Jurkat, Clone E6-1 (cell line): ENCODE measurements at places on chromosomes 7 and 10.
A peak's percentile ranks its signal among the peaks of the same experiment; 100 is the strongest.

DNA sequence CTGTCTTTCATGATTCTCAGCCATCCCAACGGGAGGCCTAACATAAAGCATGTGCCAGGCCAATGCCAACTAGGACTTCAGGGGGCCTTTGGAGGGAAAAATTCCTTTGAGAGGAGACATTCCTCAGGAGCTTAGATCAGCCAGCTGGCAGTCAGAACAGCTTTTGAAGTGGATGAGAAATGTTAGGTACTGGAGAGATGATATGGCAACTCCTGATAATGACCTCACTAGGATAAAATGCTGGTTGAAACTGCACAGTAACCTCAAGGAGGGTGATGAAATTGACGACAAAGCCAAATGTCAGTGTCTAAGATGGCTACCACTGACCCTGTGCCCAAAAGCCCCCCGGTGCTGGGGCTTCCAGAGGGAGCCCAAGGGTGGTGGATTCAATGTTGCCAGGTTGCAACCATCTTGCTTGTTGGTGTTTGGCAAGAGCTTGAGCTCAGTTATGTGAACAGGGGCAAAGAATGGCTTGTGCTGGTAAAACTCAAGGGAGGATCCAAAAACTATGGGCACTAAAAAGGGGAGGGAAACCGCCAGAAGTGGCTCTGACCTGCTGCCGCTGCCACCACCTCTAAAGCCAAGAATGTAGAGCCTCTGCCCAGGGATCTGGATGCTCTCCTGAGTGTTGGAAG is 121.2 kb downstream of the UBE2H start:
- DNase-seq, result no peak

GRCh38 chr7:141416650-141417270 is 134.4 kb upstream of the AGK start:
- no peak for DNase-seq

GRCh38 chr7:117124591-117125220 is 171.4 kb downstream of the ST7 start:
- no peak for DNase-seq

DNA sequence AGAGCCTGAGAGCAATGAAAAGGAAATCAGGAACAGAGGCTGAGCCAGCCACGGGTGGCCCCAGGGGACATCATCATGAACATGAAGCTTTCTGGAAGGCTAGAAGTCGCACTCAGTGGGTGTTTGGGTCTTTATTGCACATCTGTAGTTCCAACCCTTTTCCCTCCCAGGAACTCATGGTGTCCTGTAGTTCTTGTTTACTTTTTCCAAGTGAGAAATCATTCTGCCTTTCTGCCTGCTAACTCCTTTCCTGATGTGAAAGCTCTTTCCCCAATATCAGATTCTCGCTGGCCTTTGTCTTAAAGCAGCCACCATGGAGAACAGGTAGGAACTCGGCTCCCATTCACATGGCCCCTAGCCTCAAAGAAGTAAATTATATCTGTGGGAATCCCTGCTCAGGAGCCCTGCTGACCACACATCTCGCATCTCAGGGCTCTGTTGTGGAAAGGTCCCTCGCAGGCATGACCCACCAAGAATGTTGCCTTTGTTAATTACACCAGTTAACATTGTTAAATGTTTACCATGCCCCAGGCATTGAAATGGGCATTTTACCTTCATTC is 542.7 kb downstream of the TNS3 start:
- DNase-seq, result no peak

- DNase-seq, result no peak
These were observed 246.8 kb downstream of the CELF2 start for GRCh38 chr10:11264296-11265048.

- no peak for DNase-seq
These were observed 4.3 kb downstream of the SHH start for GRCh38 chr7:155807789-155808548.

- peak; percentile 24 for DNase-seq
These were observed 45.6 kb upstream of the LRRC4 start for GRCh38 chr7:128076796-128077271.

DNA sequence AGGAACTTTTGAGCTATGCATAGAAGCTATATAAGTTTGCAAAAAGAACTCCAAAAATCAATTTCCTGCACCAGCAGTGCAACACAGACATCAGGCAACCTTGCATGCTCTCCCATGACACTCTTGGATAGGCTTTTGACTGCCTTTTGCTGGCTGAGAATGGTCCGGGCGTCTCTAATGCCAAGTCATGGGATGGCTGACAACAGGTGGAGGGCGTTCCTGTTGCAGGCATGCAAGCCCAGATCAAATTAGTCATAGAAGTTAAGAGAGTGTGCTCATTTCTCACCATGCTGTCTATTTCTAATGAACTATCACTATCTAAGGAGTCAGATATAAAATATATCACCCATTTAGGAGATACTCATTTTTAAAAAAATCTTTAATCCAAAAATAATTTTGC is 8.4 kb downstream of the PLCE1 start:
- no peak for DNase-seq

DNA sequence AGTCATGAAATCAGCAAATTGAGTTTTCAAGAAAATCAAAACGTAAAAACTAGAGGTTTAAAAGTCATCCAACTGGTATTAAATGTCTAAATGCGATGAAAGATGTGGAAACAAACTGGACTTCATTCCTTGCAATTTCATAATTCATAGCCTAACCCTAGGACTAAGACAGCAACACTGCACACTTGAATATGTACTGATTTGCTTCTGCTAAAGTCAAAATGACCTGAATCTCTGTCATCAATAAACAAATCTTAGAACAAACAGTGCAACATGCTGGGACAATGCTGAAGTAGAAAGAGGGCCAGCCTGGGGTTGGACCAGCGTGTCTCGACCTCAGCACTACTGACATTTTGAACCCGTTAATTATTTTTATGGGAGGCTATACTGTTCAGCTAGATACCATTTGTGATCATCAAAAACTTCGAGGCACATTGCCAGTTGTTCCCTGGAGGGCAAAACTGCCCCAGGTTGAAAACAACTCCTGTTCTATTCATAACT is 47.1 kb downstream of the MYOF start:
- DNase-seq, result no peak

- DNase-seq, result no peak
These were observed 90.8 kb downstream of the CREM start for GRCh38 chr10:35217455-35217854.

- DNase-seq, result no peak
These were observed 25.4 kb upstream of the GPAM start for GRCh38 chr10:112208997-112209396.

DNA sequence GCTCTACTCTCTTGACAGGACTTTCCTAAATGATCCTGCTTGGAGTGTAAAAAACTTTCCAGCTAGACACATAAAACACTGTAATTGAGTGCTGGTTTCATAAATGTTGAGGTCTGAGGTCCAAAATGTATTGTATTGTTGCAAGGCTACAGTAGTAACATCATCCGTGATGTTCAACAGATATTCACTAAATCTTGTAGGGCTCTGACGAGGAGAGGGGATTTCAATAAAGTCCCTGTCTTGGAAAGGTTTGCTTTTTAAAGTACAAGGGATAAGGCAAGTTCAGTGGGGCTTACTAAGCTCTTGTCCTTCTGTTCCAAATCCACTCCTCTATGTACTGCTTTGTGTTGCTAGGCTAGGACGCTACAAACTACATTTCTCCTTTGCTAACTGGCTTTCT is 48.9 kb downstream of the FHIP2A start:
- DNase-seq, result no peak

- no peak for DNase-seq
These were observed 37.8 kb downstream of the COBL start for GRCh38 chr7:51278797-51279196.

GRCh38 chr10:130014263-130015074 is 50.4 kb upstream of the EBF3 start:
- DNase-seq, result no peak

GRCh38 chr7:24457219-24457558 is 116.1 kb upstream of the PALS2 start:
- DNase-seq, result no peak

- no peak for DNase-seq
These were observed 19.3 kb upstream of the ZNF365 start for GRCh38 chr10:62354916-62355315.

- DNase-seq, result no peak
These were observed 30.8 kb upstream of the GPR22 start for GRCh38 chr7:107439025-107439424.

DNA sequence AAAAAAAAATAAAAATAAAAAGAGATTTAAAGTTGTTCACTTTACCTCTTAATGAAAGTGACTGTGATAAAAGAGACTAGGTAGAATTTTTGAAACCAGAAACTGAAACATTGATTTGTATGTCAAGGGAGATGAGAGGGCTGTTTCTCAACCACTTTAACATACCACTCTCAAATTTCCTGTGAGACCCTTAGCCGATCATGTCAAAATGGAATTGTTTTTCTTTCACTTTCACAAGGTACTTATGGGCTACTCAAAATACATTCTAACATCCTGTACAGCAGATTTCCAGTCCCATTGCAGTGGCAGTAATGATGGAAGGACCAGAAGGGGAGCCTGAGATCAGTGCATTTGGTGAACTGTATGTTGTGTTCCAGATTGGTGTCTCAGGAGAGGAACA is 261.2 kb downstream of the PPP1R3A start:
- no peak for DNase-seq

GRCh38 chr10:121754666-121755065 is 156.4 kb upstream of the FGFR2 start:
- no peak for DNase-seq

DNA sequence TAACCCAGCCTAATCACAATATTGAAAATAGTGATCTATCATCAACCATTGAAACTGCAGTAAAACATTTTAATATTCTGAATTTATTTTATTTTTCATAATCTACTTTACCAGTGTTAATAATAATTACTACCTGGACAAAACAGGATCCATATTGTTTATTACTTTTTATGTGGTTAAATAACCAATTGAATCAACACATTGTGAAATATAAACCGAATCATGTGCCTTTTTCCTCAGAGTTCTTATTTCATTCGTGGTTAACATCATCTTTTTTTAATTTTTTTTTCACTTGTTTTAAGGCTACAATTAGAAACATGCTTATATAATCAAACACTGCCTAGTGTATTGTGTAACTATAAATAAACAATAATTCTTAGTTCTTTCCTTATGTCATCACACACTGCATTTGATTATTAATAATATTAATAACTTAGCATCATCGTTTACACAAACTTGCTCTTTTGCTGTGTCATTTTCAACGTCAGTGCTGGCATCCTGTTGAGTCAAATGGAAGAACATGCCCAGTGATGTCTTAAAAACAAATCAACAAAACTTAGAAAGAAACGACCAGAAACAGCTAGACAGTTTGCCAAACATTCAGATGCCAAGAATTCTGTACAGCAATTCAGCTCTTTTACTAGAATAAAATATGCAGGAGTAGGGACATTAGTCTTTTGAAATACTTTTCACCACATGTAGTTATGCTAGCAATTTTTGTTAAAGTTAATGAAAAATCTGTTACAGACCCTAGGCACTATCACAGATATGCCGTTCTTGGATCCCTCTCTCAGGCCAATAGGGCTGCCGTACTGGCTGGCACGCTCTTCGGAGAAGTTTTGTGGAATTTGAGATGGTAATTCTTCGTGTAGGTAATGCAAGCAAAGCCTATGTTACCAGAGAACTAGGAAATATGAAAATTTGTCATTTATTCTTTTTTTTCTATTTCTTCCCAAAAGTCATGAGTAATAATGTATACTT is 330.4 kb upstream of the SEMA3A start:
- DNase-seq, result no peak

- no peak for DNase-seq
These were observed 335.2 kb upstream of the KCND2 start for GRCh38 chr7:119937745-119938144.

- no peak for DNase-seq
These were observed 633.9 kb upstream of the MBL2 start for GRCh38 chr10:53406532-53406931.

GRCh38 chr7:64632029-64632428 is 33.9 kb upstream of the ZNF107 start:
- no peak for DNase-seq

DNA sequence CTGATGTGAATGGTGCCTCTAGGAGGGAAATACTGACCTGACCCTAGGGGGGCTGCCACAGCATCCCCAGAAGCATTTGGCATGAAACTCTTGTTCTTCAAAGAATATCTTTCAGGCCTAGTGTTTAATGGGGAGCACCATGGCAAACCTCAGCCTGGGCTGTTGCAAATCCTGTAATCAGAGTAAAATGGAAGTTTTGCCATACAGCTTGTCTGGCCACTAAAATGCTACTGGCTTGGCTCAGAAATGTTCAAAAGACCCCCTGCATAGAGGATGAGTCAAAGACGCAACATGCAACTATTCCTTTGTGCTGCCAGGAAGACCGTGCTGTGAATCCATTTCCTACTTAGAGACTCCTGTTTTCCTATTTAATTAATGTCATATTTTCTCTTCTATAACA is 26.7 kb downstream of the HECW1 start:
- DNase-seq, result no peak

DNA sequence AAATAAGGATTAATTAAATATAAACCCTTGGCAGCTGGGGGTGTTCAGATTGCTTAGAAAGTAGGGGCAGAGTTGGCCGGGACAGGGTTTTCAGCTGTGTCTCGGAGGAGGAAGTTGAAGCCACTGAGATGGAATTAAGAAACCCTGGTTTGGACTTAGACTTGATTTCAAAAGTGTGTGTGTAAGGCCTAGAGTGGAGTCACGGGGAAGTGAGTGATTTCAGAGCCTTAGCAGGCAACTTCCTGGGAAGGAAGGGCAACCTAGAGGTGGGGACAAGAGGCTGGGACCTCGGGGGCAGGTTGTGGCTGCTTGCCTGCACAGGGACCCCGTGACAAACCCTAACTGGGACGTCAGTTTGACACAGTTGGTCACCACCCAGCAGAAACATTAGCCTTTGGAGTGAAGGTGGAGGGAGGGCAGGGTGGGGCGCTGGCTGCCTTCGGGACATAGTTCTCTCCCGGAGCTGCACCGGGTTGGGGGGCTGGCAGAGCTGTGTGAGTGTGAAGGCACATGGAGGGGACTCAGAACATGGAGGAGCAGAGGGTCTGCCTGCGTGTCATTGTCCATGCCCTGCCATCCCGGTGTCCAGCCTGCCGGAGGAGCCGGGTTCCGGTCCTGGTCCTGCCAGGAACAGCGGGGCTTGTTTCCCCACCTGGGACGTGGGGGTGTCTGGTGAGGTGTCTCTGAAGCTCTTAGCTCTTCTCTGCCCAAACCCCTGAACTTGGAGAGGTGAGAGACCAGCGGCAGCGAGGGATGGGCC is 1.8 kb downstream of the BRI3 start:
- DNase-seq, result no peak

GRCh38 chr10:35699848-35700486 is 57.9 kb upstream of the FZD8 start:
- no peak for DNase-seq

GRCh38 chr7:154647625-154648024 is 355.3 kb downstream of the PAXIP1 start:
- DNase-seq, result no peak

- peak; percentile 75 for DNase-seq
These were observed 94.8 kb upstream of the TARP start for GRCh38 chr7:38368191-38368605.
